NCI-H187 treated with DMSO at 0.1 percent for 48 hours (cell line): ENCODE measurements at places on chromosomes 12 and 14.

GRCh38 chr14:37037636-37038387 is 134.6 kb downstream of the SLC25A21 start:
- DNase-seq = no peak

GRCh38 chr12:24424889-24425600 is 475.6 kb upstream of the SOX5 start:
- DNase-seq = no peak

DNA sequence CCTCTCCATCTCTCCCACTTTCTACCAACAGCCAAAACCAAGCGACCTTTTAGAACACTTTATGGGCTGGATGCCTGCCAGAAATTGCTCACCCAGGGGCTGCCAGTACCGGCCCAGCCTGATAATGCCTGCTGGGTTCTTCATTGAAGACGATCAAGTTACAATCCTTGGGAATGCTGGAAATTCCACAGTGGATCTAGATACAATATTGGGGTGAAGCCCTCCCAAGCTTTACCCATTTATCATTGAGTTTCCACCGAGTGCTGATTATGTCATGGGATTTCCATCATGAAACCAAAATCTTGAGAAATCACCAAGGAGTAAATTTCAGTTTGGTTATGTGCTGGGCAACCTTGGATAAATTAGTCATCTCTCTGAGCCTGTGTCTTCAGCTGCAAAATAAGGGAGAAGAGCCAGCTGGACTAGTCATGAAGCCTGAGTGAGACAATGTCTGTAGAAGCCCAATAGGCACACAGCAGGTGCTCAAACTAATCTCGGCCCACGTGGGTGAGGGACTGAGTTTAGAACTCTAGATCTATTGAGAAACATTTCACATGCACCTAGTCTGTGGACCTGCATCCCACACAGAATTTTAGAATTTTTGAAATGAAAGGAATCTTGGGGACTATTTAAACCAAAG is 75.5 kb upstream of the CLMN start:
- no peak for DNase-seq

DNA sequence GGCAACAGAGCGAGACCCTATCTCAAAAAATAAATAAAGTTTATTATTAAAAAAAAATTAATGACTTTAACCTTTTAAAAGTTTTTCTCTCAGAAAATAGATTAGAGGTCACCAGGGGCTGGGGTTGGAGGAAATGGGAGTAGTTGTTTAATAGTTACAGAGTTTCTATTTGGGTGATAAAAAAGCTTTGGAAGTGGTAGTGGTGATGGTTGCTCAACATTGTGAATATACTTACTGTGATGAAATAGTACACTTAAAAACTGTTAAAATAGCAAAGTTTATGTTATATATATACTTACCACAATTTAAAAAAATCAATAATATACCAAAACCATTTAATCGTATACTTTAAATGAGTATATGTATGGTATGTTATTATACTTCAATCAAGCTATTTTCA is 59.6 kb downstream of the ARL6IP4 start:
- no peak for DNase-seq

DNA sequence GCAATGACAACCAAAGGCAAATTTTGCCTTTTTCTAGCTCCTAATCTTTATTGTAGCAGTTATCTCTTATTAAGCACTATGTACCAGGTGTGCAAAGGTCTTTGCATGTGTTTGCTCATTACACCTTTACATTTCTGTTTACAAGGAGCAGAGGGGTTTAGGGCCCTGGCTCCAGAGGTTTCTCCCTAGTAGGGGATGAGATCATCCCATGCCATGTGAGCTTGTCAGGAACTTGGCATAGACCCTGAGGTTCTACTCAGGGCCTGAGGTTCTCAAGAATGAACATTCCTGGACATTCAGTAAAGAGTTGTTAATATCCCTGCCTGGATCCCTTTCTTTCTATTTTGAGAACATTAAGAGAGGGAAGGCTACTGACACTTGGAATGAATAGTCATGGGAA is 292.0 kb downstream of the RPAP3 start:
- no peak for DNase-seq

DNA sequence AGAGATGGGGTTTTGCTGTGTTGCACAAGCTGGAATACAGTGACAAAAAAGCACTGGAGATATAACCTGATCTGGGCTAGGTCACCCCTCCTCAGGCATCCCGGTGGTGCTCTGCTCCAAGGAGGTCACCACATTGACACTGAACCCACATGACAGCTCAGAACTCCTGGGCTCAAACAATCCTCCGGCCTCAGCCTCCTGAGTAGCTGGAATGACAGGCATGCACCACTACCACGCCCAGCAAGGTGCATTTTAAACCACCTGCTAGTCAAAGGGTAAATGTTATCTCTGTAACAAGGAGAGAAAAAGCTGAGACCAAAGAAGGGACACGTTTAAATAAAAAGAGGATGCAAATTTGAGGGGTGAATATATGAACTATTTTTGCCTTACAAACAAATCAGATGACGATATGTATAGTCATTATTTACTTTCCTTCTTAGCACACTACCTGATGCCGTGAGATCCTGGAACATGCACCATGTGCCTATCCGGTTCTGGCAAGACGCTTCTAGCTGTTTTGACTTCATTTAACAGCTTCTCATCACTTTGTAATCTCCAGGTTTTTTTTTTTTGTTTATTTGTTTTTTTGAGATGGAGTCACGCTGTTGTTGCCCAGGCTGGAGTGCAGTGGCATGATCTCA is 135.1 kb downstream of the PPM1H start:
- no peak for DNase-seq

GRCh38 chr14:96181186-96182056 is 23.2 kb upstream of the BDKRB2 start:
- no peak for DNase-seq

GRCh38 chr14:28661171-28661772 is 105.3 kb upstream of the FOXG1 start:
- no peak for DNase-seq

GRCh38 chr14:74936151-74936550 is 13.1 kb upstream of the RPS6KL1 start:
- DNase-seq = no peak

DNA sequence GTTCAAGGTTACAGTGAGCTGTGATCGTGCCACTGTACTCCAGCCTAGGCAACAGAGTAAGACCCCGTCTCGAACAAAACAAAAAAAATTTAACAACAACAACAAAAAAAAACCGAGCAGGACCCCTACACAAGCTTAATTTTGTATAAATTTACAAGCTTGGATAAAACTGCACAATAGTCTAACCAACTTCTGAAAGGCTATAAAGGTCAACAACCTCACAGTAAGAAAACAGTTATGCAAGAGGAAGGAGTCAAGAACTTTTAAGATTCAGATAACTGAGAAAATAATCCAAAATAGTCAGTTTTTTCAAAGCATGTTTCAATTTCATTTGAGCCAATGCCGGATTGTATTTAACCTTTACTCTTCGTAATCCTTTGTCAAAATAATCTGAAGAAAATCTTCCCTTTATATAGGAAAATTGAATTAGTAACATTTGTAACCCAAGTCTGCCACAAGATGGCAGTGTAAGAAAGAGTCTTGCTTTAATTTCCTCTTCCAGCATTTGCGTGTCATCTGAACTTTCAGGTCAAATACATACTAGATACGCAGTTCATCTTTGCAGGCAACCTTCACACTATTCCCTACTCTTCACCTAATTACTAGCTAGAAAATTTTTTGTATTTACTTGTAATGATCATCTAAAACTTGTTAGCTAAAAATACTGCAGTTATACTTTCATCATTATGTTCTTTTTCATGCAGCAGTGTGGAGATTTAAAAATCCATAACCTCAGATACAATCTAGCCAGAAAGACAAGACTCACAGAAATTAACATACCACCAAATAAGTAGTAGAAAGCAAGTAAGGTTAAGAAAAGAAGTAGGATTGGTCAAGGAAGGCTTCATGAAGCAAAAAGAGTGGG is 5.8 kb downstream of the CCNB1IP1 start:
- no peak for DNase-seq

GRCh38 chr14:97916669-97917568 is 1119.7 kb downstream of the VRK1 start:
- DNase-seq = no peak

- DNase-seq = no peak
Measured at GRCh38 chr12:123614531-123614930, 12.6 kb downstream of the DDX55 start.

DNA sequence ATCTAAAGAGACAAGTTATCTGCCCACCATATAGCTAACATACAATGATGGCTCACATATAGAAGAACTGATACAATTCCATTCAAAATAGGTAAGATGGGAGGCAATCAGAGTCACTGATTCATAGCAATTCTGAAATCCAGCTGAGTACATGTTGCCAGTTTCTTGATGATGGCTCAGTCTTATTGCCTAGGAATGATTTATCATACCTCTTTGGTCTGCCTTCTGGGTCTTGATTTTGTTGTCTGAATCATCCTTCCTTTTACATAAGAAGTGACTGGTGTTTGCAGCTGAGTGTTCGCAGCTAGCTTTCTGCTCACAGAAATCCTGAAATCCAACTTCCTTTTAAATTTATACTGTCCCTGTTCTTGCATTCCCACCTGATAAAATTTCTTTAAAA is 463.2 kb upstream of the MGAT4C start:
- DNase-seq = no peak

- DNase-seq = no peak
Measured at GRCh38 chr14:105902131-105902898, 375.9 kb downstream of the TMEM121 start.

DNA sequence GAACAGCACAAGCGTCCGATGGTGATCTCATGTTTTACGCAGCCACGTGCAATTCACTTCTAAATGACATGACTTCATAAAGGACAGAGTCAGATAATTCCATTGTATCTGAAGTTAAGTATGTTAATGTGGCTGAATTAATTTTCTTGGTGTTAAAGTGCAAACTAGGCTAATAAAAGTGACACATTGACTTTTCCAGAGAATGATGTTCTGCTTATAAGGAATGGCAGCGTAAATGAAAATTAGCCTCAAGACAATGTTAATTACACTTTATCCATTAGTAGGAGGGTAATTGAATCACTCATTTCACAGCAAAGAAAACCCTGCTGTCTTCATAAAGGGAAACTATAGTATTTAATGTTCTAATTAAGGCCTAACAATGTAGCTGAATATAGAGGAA is 426.5 kb downstream of the GLT1D1 start:
- no peak for DNase-seq

GRCh38 chr12:97967831-97968230 is 505.2 kb downstream of the RMST start:
- DNase-seq = no peak

- no peak for DNase-seq
Measured at GRCh38 chr12:2341051-2341751, 288.4 kb downstream of the CACNA1C start.

DNA sequence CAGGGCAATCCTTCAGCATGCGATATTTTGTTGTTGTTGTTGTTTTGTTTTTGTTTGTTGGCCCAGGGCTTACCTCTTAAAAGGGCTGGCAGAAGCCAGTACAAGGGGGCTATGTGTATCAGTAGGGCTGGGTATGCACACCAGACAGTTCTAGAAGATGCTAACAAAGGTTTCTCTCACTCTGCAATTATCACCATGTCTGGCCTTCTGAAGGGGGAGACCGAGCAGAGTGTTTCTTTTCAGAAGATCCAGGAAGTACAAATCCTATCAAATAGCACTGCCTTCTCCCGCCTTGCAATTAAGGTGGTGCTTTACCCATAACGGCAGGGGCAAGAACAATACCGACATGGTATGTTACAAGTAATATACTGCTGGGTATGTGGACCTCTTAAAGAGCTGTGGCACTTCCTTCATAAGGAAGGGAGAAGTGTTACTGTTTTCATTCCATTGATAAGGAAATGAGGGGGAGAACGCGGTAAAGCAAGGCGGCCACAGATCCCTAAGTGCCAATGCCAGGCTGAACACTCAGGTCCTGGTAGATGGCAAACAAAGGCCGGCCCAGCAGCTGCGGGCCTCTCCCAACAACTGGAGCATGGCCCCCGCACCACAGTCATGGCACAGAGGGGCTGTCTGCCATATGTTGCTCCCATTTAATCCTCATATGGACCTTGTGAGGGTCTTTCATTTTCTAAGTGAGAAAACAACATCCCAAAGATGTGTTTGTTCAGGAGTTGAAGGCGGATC is 19.2 kb upstream of the CACNA2D4 start:
- DNase-seq = no peak

DNA sequence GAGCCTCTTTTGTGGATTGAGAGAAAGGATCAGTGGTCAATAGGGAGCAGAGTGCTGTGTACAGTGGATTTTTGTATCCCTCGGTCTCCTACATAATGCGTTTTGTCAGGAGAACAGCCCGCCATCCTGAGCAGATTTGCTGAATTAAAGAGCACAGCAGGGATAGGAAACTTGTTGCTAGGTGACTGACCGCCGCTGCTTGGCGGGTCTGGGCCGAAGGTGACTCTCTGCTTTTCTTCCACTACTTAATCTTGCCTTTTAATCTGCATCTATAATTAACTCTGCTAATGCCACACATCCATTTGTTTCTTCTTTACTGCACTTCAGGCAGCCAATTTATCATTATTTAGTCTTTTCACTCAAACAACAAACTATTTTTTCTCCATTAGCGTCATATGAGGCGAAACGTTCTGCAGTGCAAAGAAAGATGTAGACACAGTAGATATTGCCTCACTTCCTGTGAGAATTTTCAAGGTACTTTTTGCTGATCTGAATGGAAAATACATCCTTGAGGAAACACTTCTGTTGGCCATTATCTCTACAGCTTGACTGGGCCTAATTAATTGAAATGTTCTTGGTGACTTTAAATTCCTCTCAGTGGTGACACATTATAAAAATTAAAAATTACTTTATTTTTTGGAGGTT is 108.0 kb downstream of the PPM1A start:
- peak; percentile 39 for DNase-seq

GRCh38 chr14:37122919-37123639 is 49.3 kb downstream of the SLC25A21 start:
- no peak for DNase-seq

- DNase-seq = no peak
Measured at GRCh38 chr14:53444677-53445312, 291.7 kb upstream of the DDHD1 start.

GRCh38 chr12:98644433-98644711 is 216 bp downstream of the IKBIP start:
- no peak for DNase-seq

DNA sequence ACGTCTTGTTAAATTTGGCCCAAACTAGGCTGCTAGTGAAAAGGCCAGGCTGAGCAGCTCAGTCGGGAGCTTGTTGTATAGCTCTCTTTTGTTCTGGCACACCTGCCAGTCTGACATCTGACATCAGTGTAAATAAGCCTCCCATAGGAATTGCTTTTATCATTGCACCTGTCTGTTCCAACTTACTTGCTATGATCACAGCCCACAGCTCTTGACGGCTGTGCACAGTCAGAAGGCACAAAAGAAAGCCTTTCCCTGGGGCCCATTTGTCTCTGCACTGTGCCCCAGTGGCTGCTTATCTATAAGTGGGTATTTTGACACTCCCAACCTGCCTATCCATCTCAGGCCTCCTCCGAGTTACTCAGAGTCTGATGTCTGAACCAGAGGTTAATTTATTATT is 324.5 kb downstream of the NUAK1 start:
- peak; percentile 99 for DNase-seq

- DNase-seq = no peak
Measured at GRCh38 chr12:12428961-12429657, 72.2 kb downstream of the BORCS5 start.
